ENCODE measurements at places on chromosomes 2 and 18.
A peak's percentile ranks its signal among the peaks of the same experiment; 100 is the strongest.

- no peak for DNase-seq
Observed at GRCh38 chr18:44386401-44386800, 294.3 kb upstream of the SETBP1 start.

DNA sequence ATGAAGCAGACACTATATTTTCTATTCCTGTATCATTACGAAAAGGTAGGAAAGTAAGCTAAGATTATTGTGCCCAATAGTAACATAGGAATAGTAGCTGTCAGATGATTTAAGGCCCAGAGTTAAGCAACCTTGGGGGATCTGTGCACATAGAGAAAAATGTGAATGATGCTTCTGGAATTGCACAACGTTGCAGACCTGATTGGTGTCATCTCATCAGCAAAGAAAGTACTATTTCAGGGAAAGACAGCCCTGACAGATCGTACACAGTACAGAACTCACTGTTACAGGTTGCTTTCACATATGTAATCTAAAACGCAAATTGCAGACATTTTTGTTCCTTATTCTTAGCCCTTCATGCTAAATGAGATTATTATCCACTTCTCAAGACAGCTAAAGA is 535.9 kb downstream of the TRIB2 start:
- no peak for DNase-seq

- no peak for DNase-seq
Observed at GRCh38 chr18:51009072-51009471, 20.9 kb upstream of the SMAD4 start.

GRCh38 chr18:53380063-53380639 is 844.3 kb downstream of the MBD2 start:
- DNase-seq: no peak

DNA sequence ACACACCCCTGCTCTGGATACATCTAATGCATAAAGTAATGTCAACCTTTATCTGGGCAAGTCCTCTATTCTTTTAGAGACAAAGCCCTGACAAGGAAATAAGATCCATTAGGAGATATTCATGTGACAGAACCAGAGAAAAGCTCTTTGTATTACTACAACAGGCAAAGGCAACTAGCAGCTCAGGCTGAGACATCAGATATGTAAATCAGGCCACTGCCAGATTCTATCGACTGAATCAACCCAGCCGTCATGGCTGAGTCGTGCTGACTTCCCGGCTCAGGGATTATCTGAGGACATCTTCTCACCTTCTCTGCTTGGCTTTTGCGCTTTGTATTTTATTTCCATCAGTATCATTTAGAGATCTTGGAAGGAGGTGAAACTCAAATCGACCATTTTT is 294.5 kb downstream of the PLCL1 start:
- DNase-seq: no peak

DNA sequence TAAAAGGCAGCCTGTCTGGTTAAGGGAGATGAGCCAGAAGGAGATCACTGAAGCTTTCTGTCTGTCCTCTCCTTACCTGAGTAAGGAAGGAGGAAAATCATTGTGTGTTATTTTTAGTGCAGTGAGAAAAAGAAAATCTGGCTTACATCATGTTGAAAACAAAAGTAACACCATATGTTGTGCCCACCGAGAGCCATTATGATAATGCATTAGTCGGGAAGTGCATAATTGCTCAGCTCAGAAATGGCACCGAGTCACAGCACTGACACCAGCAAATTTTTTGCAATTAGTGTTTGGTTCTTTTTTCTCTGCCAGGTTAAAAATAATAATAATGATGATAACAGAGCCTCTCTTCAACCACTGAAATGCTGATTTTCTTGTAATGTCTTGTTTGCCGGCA is 46.6 kb downstream of the HNMT start:
- DNase-seq: no peak

DNA sequence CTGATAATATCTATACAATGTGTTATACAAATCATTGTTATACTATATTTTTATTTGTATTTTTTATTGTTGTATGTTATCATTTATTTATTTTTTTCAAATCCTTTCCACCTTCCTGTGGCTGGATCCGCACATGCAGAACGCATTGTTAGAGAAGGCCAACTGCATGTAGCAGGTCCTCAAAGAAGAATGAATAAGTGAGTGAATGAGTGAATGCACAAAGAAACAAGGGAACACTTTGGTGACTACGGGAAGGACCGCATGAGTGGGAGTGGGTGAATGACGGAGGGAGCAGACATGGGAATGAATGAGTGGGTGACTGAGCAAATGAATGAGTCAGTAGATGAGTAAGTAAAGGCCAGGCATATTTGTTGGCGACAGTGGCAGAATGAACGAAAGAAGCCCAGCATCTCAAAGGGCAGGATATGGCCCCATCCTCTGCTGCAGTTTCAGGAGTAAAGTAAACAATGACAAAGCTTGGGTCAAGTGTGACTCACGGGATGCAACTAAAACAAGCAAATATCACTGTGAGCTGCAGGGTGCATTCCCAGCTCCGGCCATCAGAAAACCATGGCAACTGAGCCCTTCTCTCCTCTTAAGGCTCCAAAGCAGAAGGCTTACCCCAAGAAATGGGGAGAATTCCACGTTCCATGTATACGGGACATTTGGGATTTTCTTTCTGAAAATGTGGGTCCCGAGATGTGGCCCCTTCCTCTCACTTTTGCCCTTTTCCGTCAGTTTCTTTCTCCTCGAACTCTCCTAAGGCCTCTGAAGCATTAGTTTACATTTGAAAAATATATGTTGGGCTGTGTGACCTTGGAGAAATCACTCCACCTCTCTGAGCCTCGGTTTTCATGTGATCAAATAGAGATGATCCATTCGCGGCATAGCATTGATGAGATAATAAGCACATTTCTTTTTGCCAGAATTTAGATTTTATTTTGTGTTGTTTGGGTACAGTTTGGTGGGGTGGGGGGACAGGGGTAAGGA is 24.5 kb downstream of the KCNF1 start:
- no peak for DNase-seq

DNA sequence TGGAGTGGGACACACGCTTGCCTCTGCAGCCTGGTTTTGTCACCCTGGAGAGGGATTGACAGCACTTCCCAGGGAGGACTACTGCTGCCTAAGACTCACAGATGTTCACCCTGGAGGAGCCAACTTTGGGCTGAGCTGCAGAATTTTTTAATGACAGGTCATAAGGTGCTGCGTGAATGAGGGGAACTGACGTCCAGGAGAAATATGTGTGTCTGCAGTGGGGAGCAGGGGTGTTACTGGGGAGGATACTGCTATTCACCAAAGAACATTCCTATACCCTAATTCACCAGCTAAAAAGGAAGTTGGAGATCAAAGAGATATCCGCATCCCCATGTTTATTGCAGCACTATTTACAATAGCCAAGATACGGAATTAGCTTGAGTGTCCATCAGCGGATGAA is 144.4 kb downstream of the MGAT5 start:
- DNase-seq: no peak

DNA sequence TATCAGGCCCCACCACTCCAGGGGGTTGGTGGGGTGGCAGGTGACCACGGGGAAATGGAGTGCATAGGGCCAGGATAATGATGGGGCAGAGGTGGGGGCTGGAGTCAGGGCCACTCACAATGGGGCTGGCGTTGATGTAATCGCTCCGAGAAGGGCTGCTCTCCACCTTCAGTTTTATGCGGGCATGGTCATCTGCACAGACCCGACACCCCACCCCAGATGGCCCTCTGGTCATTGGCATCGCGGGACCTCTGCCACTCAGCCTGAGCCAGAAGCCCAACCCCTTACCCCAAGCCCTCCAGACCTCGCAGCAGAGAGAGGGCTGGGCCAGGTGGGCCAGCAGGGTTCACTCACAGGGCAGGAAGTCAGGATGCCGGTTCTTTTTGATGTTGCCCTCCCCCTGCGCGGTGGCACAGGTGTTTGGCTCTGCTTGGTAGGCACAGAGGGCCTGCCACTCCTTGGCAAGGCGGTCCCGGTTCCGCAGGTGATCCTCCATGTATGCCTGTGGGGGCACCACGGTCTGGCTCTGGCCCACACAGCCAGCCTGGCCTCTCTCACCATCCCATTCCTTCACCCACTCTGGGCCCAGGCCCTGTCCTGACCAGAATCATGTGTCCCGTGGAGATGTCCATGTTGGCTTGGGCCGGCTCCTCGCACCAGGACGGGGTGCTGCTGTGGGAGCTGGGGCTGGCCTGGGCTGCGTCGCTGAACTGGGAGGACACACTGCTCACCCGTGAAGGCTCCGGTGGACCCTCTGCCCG is 12.4 kb downstream of the PTPRN start:
- no peak for DNase-seq

- peak; percentile 26 for DNase-seq
Observed at GRCh38 chr2:232362174-232362900, 16.2 kb upstream of the ALPP start.

GRCh38 chr18:31396796-31397612 is 20.4 kb downstream of the DSG4 start:
- DNase-seq: no peak

GRCh38 chr18:13653746-13654433 is 72.5 kb downstream of the FAM210A start:
- DNase-seq: no peak

DNA sequence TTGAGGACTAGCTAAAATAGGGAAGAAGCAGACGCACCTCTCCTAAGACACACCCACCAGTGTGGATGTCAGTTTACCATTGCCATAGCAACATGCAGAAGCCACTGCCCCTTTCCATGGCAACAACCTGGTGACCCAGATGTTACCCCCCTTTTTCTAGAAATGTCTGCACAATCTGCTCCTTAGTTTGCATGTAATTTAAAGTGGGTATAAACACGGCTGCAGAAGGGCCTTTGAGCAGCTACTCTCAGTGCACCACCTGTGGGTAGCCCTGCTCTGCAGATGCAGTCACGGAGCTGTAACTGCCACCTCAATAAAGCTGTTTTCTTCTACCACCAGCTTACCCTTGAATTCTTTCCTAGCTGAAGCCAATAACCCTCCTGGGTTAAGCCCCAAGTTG is 87.1 kb downstream of the FBXO15 start:
- no peak for DNase-seq

DNA sequence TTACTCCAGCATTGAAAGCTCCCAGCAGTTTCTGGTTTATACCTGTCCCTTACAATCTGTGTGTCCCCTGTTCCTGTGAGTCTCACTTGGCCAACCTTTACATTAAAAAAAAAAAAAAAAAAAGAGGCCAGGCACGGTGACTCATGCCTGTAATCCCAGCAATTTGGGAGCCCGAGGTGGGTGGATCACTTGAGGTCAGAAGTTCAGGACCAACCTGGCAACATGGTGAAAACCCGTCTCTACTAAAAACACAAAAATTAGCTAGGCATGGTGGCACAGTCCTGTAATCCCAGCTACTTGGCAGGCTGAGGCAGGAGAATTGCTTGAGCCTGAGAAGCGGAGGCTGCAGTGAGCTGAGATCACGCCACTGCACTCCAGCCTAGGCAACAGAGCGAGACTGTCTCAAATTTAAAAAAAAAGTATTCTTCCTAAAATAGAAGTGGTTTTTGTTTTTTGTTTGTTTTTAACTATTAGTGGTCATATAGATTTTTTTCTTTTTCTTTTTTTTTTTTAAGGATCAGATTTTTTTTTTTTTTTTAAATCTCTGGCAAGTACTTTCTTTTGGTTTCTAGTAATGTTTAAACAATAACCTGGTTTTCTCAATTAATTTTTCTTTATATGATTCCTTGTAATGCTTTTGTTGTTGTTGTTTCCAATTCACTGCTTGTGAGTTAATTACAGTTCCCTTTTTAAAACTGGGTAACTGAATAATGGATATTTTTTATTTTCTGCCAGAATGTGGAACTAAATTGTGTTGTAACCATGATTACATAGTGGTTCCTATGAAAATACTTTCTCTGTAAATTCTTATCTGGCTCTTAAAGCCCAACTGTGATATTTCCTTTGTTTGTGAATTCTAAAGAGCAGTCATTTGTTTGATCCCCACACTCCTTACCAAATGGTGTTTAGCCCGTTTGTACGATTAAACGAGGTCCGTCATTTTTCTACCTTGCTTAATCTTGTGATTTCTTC is 116.8 kb downstream of the CTAGE1 start:
- DNase-seq: no peak

DNA sequence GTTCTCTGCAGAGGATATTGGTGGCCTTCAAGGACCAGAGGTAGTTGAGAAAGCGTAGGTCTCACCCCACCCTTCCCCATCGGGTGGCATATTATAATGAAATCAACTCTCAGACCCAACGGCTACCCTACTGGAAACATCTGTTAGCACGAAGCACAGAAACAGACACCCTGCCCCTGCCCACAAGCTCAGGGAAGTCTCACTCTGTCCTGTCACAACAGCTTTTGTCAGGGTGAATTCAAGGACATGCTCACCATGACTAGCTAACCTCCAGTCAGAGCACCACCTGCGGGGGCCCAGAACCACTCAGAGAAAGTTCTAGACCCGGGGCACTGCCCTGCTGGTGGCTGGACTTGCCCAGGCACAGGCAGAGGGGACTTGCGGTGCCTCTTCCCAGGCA is 3.5 kb upstream of the B3GNT7 start:
- DNase-seq: no peak

- DNase-seq: no peak
Observed at GRCh38 chr2:149313512-149313972, 16.8 kb upstream of the LYPD6 start.

DNA sequence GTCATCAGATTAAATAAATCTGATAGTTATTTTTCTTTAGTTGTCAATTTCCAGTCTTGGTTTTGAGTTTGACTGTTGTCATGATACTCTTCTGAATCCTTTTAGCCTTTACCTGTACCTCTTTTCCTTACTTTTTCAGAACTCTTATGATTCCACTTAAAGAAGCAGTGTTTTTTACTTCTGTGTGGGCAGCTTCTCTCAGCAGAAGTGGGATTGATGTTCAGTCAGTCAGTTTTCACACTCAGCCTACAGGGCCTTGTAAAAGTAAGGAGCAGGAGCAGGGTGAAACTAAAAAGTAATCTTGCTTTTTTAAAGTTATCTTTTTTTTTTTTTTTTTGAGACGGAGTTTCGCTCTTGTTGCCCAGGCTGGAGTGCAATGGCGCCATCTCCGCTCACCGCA is 75.1 kb downstream of the HAUS1 start:
- no peak for DNase-seq

DNA sequence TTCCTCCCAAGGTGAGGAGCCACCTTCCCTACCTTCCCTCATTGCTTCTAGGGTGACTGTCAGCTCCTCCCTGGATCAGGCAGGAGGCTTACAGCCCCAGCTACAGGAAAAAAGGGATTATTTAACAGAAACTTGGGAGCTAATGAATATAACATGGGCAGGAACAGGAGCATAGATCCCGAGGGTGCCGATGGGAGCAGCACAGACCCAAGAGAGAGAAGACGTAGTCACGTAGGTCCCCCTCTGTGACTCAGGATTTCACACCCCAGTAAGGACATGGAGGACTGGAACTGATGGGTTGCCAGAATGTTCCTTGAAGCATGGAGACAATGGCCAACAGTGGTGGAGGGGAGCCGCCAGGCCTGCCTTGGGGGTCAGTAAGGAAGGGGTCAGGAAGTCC is 10.3 kb upstream of the HDAC4 start:
- no peak for DNase-seq

GRCh38 chr2:214174563-214174962 is 236.3 kb upstream of the VWC2L start:
- no peak for DNase-seq

Measured in activated naive CD8-positive, alpha-beta T cell treated with anti-CD3 and anti-CD28 coated beads, Interleukin-2, amount 10 ng/mL, durations not matched to agents 7 days and 5 days (primary cell).